Esophagus muscularis mucosa (tissue), 4 donors: ENCODE measurements at places on chromosomes 12 and 14.

DNA sequence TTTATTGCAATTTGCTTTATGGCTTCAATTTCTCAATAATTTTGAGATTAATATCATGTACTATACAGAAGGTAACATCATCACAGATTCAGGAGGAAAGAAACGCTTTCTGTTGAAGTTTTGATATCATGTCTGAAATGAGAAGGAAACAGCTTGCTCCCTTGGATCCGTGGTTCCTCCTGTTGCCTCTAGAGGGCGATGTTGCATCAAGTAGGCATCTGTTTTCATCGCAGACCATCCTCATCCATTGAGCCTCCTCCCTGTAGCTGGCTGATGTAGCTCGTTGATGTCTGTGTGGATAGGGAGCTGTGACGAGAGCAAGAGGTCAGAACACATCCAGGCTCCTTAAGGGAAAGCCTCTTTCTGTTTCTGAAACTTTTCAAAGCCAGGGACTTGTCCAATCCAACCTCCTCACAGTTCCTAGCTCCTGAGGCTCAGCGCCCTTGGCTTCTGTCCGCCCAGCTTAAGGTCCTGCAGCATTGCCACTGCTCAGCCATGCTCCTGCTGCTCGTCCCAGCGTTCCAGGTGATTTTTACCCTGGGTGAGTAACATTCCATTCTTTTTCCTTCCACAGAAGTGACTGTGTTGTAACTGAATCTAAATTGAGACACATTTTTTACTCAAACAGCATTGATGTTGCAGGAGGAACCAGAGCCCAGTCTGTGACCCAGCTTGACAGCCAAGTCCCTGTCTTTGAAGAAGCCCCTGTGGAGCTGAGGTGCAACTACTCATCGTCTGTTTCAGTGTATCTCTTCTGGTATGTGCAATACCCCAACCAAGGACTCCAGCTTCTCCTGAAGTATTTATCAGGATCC is 304.8 kb upstream of the OR4E1 start:
- no peak for DNase-seq

DNA sequence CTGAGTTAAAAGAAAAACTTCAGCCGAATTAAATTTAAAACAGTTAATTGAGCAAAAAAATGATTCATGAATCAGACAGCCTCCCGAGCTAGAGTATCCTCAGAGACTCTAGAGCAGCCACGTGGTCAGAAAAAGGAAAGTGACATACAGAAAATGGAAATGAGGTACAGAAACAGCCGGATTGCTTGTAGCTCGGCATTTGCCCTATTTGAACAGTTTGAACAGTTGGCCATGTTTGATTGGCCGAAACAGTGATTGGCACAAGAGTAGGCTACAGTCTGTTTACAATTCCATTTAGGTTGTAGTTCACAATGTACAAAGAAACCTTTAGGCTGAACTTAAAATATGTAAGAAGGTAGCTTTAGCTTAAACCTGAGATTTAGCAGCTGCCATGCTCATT is 12.9 kb upstream of the OXA1L start:
- DNase-seq: no peak

DNA sequence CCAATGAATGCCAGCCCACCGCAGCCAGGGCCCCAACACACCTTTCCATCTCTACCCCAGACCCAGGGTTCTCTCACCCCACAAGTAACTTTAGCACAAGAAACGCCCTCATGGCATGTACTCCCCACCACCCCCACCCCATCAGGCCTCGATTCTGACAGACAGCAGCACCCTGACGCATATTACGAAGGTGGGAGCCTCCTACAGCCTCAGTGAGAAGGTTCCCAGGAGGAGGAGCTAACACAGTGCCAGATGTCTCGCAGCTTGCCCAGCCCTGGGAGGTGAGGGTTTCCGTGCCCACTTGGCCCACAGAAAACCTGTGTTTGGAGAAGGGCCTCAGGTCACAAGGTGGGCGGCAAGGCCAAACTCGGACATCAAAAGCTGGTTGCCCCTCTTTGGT is 32.4 kb downstream of the CCDC88C start:
- DNase-seq: no peak

- DNase-seq: no peak
Observed at GRCh38 chr14:54627219-54627539, 60.3 kb downstream of the SAMD4A start.

DNA sequence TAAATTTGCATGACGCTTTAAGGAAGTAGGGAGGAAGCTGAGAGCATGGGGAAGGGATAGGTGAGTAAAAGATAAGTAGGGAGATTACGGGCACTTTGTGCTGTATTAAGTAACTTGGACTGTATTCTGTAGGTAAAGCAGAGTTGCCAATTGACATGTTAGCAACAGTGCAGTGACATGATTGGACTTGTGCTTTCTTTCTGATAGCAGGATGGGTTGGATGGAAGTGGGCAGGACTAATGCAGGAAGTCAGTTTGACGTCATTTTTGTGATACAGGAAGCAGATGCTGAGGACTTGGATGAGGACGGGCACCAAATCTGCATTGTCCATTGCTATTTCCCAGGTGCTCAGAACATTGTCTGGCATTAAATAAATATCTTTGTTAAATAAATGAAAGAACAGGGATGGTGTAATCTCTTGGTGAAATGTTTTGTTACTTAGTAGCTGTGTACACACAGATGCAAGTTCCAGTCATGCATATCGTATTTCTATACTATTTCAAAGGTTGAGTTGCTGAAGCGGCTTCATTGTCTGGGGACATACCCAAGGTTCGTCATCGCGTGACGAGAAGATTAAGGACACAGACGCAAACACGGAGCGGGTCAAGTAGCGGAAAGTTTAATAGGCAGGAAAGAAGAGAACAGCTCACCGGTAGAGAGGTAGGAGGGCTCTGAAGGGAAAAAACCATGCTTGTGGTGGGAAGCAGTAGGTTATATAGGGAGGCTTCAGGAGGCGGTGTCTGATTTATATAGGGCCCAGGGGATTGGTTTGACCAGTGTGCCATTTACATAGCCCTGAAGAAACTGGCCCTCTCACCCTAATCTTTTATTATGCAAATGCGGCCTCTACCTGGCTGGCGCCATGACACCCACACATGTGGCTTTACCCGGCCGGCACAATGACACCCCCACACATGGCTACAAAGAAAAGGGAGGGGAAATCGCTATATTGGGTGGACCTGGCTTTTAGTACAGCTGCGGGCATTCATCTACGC is 30.7 kb downstream of the GUCY2C start:
- DNase-seq: no peak
